ENCODE measurements at places on chromosomes 6 and 20.
A peak's percentile ranks its signal among the peaks of the same experiment; 100 is the strongest.

- DNase-seq, result peak; percentile 51
These were observed 71.4 kb upstream of the TULP1 start for GRCh38 chr6:35583893-35584688.

DNA sequence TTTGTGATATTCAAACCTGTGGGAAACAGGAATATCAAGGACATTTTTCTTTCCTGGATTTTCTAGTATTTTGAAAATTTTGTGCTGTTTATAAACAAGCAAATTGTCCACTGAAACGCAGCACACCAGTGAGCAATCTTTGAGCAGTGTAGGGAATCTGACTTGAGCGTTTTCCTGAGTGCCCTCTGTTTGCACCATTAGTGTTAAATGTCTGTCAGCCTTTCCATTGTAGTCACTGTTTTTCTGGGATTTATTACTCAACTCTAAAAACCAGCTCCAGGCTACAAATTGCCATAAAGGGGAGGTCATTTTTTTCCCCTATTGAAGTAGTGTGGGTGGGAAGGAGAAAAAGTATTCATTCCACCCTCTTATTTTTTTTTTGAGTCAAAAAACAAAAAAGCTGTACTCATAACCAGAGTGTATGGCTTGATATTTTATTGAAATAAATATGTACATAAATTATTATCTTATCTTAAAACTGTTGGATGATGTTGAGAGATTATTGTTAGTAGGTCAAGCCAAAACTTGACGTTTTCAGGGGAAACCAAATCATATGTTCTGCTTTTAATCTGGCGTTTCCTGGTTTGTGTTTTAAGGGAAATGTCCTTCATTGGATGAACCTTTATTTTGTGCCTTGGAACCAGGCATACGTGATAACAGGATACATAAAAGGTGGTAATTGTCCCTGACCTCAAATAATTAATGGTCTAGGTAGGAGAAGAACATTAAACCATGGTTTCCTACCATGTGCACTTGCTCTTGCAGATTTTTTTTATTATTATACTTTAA, 51.8 kb downstream of the TSHZ2 start:
- DNase-seq, result no peak

DNA sequence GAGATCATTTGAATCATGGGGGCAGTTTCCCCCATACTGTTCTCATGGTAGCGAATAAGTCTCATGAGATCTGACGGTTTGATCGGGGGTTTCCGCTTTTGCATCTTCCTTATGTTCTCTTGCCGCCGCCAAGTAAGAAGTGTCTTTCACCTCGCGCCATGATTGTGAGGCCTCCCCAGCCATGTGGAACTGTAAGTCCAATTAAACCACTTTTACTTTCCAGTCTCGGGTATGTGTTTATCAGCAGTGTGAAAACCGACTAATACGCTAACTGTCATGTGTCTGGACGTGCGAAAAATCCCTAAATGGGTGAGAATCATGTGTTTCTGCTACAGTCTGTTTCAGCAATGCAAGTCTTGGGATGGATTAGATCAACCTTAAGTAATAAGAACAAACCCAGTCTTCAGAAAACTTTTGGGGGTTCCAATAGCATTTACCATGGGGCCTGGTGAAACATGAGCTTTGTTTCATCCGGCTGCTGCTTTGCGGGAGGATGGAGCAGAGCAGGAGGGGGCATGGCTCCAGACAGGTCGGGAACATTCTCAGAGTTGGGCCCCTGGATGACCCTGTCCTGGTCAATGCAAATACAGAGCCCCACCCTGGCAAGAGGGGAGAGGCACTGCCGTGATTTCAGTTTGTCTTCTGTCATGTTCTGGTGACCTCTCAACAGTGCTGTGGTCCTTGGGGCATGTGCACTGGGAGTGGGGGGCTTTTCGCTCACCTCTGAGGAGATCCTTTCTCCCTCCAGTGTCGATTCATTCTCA, 41.5 kb downstream of the CTCFL start:
- no peak for DNase-seq

GRCh38 chr6:45109551-45109950, 218.6 kb upstream of the RUNX2 start:
- no peak for DNase-seq

DNA sequence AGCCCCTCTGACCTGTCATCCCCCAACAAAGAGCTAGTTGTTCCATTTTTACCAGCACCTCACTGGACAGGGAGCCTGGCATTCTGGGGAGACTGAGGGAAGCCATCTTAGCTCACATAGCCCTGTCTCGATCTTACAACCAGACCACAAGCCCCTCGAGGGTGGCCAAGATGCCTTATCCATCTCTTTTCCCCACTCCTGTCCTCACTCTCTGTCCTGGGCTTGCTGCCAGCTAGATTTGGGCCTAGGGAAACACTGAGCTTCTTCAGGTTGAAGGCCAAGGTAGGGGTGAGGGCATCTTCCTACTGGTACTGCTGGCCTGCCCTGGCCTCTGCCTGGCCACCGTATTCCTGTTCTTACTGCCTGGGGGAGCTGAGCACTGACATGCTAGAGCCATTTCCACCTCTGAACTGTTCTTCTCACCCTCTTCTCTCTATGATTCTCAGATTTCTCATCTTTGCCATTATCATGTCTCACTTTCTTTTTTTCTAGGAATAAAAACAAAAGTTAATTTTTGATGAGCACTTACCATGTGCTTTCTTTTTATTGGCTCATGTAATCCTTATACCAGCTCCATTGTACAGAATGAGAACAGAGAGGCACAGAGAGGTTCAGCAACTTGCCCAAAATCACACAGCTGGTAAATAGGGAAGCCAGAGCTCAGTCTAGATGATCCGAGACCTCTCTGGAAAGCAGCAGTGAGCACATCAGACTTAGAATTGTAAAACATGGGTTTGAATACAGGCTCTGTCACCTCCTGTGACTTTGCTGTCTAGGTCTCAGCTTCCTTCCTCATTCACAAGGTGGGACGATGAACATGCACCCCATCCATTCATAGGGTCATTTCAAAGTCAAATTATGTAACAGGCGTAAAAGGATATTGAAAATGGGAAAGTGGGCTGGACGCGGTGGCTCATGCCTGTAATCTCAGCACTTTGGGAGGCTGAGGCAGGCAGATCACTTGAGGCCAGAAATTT, 28.7 kb downstream of the FGD2 start:
- DNase-seq, result no peak

GRCh38 chr20:58403272-58403671, 14.2 kb downstream of the VAPB start:
- DNase-seq, result no peak

Measured in hematopoietic multipotent progenitor cell (in vitro differentiated cells).